COLO829 (cell line): ENCODE measurements at places on chromosomes 1 and 21.

DNA sequence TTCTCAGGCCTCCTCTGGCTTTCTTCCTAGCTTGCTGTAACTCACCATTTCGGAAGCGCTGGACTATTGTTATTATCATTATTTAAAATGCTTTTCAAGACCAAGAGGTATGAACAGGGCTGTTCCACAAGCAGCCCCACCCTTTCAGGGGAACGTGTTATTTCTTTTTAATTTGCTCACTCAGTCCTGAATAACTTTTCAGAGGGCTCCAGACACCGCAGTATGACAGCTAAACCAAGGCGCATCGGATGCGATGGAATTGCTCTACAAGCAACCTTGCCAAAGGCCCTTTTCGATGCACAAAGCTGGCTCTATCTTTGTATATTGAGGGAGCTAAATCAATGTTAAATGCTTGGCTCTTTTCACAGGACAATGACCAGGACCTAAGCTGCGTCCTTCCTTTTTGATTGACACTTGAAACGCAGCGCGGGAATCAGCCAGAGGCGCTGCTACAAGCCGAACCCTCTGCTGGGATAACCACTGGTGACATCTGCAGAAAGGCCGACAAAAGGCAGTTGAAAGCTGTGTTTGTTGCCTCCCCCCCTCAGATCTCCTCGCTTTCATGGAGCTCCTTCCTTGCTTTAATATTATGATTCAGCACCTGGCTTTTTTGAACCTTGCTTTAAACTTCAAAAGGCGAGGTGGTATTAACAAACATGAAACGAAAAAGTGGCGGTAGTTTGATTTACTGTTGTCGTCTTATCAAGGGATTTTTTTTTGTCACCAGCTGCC is 204.7 kb upstream of the PROX1 start:
- DNase-seq = no peak

GRCh38 chr1:205663286-205663936 is 16.9 kb downstream of the SLC45A3 start:
- no peak for DNase-seq

- DNase-seq = no peak
Measured at GRCh38 chr1:88742531-88742930, 58.5 kb downstream of the PKN2 start.

DNA sequence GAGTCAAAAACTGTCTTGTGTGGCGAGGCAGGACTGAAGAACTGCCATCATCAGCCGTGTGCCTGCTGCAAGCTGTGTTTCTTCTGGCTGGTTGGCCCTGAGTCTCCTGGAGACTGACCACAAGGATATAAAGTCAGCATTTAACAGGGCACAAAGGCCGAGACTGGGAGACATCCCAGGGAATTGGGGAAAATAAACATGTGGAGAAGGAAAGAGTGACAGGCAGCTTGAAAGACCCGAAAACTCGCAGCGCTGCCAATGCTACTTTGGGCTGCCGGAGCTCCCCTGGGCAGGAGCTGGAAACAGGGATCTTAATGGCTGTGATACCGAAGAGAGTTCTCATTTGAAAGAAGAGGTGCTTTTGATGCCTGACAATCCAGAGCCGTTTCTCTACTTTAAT is 125.3 kb upstream of the HMGB4 start:
- DNase-seq = no peak

DNA sequence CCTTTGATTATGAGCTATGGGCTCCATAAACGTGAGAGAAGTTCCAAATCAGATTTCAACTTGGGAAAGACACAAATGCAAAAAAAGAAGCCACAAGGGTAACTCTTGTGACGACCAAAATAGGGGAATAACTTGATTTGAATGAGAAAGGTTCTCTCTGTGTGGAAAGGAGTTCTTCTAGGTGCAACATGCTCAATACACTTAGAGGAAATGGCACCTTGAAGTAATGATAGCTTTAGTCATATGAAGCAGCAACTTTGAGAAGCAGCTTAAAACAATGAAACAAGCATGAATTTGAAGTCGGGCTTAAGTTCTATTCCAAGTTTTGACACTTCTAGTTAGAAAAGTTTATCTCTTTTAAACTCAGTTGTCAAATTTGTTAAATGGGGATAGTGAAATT is 21.8 kb upstream of the RGS1 start:
- DNase-seq = no peak

GRCh38 chr1:117036018-117036461 is 24.1 kb upstream of the TTF2 start:
- no peak for DNase-seq

DNA sequence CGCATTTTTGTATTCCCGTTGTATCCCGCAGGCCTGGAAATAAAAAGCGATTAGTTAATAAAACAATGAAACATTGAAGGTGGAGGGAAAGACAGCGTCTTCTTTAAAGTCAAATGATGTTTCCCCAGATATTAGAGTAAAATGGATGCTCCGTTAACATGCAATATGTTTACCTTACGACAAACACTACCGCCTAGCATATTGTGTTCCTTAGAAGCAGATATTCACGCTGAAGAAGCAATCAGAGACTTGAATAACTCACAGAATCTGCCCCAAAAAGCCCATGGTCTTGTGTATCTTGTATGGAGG is 583 bp upstream of the B4GALT3 start:
- DNase-seq = no peak

- no peak for DNase-seq
Measured at GRCh38 chr1:78375996-78376395, 114.8 kb upstream of the PTGFR start.

GRCh38 chr1:6872573-6873261 is 87.5 kb downstream of the CAMTA1 start:
- DNase-seq = no peak

GRCh38 chr1:193609592-193609991 is 423.2 kb upstream of the B3GALT2 start:
- DNase-seq = no peak

DNA sequence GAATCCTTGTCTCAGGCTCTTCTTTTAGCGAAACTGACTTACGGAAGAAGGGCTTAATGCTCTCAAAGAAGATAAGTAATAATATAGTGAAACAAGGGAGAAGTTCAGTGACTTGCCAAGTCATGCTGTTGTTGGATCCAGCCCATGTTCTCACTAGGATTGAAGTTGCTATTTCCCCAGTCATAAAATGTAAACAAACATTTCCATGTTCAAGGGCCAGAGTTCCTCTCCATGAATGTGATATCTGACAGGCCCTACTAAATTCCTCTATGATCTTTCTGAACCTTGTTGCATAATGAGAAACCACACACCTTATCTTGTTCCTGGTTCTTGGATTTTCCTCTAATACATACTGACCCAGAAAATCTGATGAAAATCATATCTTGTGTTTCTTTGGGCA is 876.5 kb upstream of the B3GALT2 start:
- no peak for DNase-seq
